Spinal cord (tissue), 10 donors: ENCODE measurements at places on chromosomes 6 and 20. TPM values are rescaled to one million over a fixed set of nuclear protein-coding genes. Genes with fewer than 3 reads are reported as not detected.
A peak's percentile ranks its signal among the peaks of the same experiment; 100 is the strongest.

- no peaks in the 10 kb centered on the region for H3K27me3 ChIP-seq
- H3K36me3 ChIP-seq, result peaks cover 24% of the 10 kb centered on the region
- H3K27ac ChIP-seq, result no peak overlapping the region
- H3K4me1 ChIP-seq, result peaks cover 4% of the 10 kb centered on the region
- DNase-seq, result no peak
Measured at GRCh38 chr20:32333181-32333987, 24.7 kb upstream of the ASXL1 start.

- H3K4me1 ChIP-seq, result no peaks in the 10 kb centered on the region
- no peak overlapping the region for H3K4me3 ChIP-seq
- peaks cover 5% of the 10 kb centered on the region for H3K27me3 ChIP-seq
- no peak overlapping the region for H3K27ac ChIP-seq
- peak; percentile 74 for DNase-seq
- no peaks in the 10 kb centered on the region for H3K36me3 ChIP-seq
Measured at GRCh38 chr20:208942-209566, 18.0 kb upstream of the DEFB129 start.

Gene CASS4
- 1.5 TPM for total RNA-seq

Gene COX7A2
- total RNA-seq, result 154 TPM

Gene BCAS4
- 12.0 TPM for total RNA-seq

DNA sequence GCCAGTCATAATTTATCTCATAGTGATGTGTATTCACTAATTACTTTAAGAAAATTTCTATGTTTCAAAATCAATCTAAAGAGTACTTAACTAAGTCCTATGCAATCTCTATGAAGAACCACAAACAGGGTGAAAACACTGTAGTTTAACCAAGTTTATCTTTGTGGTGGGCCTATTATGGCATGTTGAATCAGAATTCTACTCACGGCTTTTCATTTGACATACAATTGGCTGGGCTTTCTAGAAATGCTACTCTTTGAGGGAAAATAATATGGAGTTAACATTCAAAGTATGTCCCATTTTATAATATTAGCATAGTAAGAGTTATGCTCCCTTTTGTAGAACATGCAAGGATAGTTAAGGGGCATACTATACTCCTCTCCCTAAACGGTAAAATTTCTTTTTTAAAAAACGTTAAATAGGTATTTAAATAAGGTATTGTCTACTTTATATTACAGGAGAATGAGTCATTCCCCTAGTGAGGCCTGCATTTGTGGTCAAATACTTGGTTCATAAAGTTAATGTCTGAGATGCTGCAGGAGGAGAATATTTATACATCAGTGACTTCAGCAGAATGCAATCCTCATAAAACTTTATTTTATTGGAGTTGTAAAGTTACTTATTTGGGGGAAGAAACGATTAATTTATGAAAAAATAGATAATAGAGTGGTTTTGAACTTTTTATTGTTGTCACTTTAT lies 1.8 kb downstream of the MOXD1 start:
- DNase-seq, result no peak
- peaks cover 30% of the 10 kb centered on the region for H3K27me3 ChIP-seq
- no peaks in the 10 kb centered on the region for H3K36me3 ChIP-seq
- H3K4me1 ChIP-seq, result peaks cover 14% of the 10 kb centered on the region

Gene IL17F
- total RNA-seq, result not detected

Gene BPIFA2
- 0.11 TPM for total RNA-seq

GRCh38 chr6:144193181-144193580 lies 42.9 kb downstream of the STX11 start:
- no peak overlapping the region for H3K27ac ChIP-seq
- no peaks in the 10 kb centered on the region for H3K27me3 ChIP-seq
- H3K36me3 ChIP-seq, result no peaks in the 10 kb centered on the region
- no peaks in the 10 kb centered on the region for H3K4me1 ChIP-seq
- no peak for DNase-seq

GRCh38 chr20:40932436-40932835 lies 96.2 kb upstream of the TOP1 start:
- no peaks in the 10 kb centered on the region for H3K36me3 ChIP-seq
- H3K4me1 ChIP-seq, result no peaks in the 10 kb centered on the region
- peaks cover 2% of the 10 kb centered on the region for H3K27me3 ChIP-seq
- no peak overlapping the region for H3K27ac ChIP-seq
- H3K4me3 ChIP-seq, result no peak overlapping the region

Gene FAM83C
- not detected for total RNA-seq

DNA sequence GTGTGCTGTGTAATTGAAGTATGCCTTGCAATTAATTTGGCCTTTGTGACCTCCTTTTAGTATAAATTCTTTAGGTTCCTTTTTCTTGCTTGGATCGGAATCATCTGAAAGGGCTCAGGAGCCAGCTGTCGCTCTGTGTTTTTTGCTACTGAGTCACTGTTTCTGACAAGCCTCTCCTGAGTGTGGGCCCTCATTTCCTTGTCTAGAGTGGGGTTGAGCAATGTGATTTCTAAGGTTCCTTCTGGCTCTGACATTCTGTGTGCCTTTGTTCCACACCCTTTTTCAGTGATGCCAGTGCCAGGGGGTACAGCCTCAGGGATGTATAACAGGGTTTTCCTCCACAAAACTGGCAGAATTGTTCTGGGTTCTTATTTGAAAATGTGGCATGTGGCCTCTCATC lies 26.5 kb downstream of the DAAM2 start:
- peaks cover 26% of the 10 kb centered on the region for H3K4me1 ChIP-seq
- no peak overlapping the region for H3K27ac ChIP-seq
- no peak overlapping the region for H3K4me3 ChIP-seq
- H3K36me3 ChIP-seq, result no peaks in the 10 kb centered on the region

DNA sequence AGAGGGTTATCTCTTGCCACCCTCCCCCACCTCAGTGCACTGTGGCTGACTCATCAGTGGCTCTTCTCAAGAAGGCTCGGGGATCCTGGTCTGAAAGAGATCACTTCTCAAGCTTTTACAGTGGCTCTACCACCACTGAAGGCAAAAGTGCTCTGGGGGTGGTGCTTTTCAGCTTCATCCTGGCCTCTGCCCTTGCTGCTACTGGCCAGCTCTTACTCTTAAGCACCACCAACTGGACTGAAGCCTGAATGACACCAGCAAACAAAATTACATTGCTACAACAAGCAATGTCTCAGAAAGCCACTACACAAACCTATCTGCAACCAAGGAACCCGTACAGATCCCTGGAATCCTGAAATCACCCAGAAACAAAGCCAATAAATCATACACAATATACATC lies 402.1 kb downstream of the EPHA7 start:
- H3K4me1 ChIP-seq, result no peaks in the 10 kb centered on the region
- H3K4me3 ChIP-seq, result no peak overlapping the region
- H3K27ac ChIP-seq, result no peak overlapping the region
- DNase-seq, result no peak

DNA sequence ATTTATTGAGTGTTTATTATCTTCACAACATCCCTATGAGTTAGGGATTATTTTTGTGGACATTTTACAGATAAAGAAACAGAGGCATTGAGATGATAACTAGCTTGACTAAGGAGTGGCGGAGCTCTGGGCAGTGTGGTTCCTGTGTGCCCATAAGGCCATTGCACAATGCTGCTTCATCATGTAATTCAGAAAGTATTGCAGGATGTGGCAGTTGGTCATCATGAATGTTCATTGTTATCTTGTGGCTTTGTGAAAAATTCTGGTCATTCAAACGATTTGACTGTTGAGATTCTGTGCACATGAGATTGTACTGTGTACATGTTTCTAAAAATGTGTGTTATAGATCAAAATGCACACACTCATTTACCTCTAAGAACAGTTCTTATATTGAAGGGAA lies 150.8 kb downstream of the ESR1 start:
- no peak overlapping the region for H3K4me3 ChIP-seq
- peaks cover 2% of the 10 kb centered on the region for H3K27me3 ChIP-seq
- no peaks in the 10 kb centered on the region for H3K36me3 ChIP-seq
- no peak for DNase-seq

DNA sequence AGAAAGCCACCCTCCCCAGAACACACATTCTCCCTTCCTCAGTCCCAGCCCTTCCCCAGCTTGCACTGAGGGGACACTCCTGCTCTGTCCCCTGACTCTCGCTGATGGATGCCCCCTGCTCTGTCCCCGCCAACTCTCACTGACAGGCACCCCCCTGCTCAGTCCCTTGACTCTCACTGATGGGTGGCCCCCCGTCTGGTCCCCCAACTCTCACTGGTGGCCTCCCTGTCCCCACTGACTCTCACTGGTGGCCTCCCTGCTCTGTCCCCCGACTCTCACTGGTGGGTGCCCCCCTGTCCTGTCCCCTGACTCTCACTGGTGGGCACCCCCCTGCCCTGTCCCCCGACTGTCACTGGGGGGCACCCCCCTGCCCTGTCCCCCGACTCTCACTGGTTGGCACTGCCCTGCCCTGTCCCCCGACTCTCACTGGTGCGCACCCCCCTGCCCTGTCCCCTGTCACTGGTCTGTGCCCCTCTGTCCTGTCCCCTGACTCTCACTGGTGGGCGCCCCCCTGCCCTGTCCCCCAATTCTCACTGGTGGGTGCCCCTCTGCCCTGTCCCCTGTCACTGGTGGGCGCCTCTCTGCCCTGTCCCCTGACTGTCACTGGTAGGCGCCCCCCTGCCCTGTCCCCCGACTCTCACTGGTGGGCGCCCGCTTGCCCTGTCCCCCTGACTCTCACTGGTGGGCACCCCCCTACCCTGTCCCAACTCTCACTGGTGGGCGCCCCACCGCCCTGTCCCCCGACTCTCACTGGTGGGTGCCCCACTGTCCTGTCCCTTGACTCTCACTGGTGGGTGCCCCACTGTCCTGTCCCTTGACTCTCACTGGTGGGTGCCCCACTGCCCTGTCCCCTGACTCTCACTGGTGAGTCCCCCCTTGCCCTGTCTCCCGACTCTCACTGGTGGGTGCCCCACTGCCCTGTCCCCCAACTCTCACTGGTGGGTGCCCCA lies 60.9 kb downstream of the GINS1 start:
- no peak for DNase-seq
- H3K4me1 ChIP-seq, result no peaks in the 10 kb centered on the region
- peaks cover 60% of the 10 kb centered on the region for H3K36me3 ChIP-seq
- no peak overlapping the region for H3K4me3 ChIP-seq
- no peaks in the 10 kb centered on the region for H3K27me3 ChIP-seq

Gene ABHD16B
- total RNA-seq, result not detected
